SHP77 (cell line): ENCODE measurements at places on chromosomes 7 and 10.

GRCh38 chr10:104612571-104613205, 28.4 kb upstream of the SORCS3 start:
- DNase-seq = no peak

DNA sequence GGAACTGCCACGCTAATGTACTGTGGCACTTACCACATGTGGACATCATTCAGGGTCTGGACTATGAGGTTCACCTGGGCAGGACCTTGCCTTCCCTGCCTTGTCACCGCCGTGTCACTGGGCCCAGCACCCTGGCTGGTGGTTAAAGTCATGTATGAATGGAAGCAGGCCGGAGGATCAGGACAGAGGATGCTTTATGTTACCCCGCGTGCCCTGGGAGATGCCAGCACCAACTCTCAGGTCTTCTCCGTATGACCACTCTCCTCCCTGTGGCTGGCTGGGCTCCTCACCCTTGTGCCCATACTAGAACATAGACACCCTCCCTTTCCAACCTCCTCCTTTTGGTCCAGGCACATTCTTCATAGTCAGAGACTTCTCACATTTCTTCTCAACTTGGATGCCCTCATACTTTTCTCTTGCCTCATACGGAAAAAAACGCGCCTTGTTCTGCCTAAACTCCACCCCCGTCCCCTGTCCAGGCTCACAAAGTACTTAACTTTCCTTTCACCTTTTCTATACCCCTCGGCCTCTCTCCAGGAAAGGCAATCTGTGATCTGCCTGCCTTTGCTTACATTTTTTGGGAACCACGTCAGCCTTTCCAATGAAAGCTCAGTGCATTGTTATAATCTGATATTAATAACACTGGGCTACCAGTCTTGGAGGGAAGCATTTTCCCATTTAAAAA, 240.0 kb downstream of the TEX36 start:
- DNase-seq = no peak

DNA sequence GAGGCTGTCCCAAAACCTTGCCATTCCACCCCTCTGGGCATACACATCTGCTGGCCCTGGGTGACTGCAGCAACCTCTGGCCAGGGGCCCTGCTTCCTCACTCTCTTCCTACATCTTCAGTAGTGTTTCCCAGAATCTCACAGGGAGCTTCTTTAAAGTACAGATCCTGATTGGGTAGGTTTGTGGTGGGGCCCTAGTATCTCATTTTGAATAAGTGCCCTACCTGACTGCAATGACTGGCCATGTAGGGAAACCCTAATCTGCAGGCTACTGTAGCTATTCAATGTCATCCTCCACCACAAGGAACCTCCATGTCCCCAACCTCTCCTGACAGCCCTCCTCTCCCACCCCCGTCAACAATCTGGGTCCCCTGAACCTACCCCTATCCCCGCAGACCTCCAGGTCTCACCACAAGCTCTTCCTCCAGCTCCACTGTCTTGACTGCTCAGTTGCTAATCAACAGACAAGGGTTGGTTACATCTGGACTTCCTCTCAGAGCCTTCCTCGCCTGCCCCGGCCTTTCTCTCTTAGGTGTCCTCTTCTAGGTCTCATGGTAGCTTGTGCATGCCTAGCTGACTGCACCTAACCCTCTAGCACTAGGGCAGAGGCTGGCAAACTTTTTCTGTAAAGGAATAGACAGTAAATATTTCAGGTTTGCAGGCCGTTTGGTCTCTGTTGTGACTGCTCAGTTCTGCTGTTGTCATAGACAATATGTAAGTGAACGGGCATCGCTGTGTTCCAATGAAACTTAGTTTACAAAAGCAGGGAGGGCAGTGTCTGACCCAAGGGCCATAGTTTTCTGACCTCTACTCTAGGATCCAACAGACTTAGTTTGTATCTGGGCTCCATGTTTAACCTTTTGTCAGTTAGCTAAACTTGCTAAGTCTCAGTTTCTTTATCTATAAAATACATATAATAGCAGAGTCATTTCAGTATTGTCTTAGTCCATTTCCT, 121.1 kb downstream of the AOAH start:
- no peak for DNase-seq

- DNase-seq = peak; percentile 11
Observed at GRCh38 chr10:33661580-33662336, 327.3 kb upstream of the NRP1 start.

DNA sequence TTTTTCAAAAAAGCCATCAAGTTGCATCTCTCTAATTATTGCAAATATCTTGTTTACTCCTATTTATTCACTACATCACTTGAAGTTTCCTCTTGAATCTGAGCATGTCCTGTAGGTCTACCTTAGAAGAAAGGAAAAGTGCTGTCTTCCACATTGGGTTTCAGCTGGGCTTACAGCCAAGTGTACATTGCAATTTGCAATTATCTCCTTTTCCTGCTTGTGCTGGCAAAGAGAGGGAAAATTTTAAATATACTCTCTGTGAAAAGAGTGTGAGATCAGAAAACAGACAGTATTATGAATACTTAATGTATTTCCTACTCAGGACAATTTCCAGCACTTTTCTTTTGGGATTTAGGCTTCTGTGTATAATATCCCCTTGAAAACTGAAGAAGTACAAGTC, 839.7 kb downstream of the CNTNAP2 start:
- no peak for DNase-seq

DNA sequence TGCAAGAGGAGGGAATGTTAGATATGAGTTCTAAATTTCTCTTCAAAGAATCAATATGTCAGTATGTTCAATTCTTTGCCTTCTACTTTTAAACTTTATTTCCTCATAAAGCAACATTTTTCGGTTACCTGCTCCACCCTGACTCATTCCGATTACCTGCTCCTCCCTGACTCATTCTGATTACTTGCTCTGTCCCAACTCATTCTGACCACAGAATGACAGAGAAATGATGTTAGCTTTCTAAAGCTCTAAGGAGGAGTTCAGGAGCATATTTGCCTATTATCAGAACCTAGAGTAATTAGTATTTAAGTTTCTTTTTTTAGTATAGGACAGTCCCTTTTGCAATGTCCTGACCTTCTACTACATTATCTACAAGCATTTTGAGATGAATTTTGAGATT, 24.5 kb upstream of the PPP1R9A start:
- DNase-seq = no peak

DNA sequence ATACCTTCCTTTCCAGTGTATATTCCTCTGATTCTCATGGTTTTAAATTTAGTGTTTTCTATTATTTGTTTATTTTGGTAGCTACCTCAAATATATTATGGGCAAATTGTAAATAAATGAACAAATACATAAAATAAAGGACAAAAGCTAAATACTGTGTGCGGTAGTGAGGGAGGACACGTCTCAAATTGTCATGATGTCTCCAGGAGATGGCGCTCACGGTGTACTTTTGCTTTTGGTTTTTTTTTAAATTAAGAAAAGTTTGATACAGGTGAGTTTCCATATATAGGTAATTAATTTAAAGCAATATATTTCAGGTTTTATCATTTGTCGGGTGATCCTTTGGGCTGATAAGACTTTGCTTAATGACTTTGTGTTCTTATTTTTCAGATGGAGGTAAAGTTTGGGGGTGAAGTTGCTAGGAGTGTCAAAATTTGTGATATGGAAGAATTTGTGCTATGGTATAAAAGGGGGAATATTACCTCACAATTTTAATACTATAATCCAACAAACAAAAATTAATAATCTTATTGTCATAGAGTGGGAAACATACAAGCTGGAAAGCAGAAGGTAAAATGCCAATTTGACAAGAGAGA, 68.4 kb upstream of the TMEM229A start:
- DNase-seq = peak; percentile 2

DNA sequence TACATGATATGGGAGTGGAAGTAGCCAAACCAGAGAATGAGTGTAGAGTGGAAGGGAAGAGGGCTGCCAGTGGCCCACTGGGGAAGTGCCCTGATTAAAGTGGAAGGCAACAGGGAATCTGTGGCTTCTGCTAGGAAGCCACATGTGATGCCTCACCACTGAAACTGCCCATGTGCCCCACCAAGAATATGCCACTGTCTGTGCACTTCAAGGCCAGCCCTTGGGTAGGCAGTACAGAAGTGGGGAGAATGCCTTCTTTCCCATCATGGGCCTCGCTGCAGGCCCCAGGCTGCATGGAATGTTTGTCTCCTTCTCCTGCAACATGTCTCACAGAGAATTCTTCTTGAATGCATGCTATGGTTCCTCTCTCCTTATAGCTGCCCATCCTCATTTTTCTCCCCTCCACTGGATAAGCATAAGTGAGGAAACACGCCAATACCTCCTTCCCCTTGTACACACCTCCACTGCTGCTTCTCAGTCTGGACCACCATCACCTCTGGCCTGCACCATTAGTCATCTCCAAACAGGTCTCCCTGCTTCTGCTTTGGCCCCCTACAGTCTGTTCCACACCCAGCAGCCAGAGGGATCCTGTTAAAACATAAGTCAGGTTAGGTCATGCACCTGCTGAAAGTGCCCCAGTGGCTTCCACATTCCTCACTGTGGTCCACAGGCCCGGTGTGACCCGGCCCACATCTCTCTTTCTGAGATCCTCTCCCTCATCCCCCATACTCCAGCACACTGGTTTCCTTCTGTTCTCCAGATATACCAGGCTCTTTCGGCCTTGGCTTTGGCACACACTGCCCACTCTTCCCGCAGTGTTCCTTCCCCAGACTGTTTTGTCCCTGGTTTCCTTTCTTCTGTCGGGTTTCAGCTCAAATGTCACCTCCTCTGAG, 37.1 kb downstream of the SNX10 start:
- DNase-seq = no peak

DNA sequence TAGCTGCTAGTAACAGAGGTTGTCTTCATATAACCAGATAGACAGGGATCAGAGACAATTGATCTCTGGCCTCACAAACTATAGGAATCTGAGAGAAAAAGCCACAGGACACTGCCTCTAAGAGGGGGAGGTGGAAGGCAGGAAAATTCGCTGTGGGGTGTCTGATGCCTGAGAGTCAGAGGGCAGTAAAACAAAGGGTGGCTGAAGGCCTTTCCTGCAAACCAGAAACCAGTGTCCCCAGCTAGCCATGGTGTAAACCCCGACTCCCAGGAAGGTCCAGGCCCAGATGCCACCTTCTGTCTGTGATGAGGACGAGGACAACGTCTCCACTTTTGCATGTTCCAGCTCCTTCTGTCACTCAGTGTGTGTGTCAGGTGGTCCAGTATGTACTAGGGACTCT, 215.1 kb downstream of the ADARB2 start:
- no peak for DNase-seq

DNA sequence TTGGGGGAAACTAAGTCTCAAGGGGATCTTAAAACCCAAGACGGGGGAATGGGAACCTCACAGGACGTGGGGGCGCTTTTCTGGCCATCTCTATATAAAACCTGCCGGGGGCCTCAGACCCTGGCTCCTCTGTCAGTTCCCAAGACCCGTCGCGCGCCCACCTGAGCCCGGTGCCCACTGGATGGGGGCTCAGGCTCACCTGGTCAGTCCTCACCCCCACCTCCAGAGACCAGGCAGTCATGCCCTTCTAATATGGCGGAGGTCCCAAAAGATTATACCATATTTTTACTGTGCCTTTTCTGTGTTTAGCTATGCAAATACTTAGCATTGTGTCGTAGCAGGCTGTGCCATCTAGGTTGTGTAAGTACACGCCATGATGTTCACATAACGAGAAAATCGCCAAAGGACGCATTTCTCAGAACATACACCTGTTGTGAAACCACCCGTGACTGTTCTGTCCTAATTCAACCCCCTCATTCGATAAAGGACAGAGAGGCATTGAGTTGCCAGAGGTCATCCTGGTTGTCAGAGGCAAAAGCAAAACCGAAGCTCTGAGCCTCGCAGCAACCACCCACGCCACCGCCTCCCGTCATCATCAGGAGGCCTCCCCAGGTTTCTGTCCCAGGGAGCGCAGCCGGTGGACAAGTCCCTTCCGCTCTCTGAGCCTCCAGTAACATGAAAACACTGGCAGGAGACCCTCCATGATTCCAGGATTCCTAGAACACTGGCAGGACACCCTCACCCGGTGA, 28.9 kb downstream of the OAT start:
- DNase-seq = no peak

- no peak for DNase-seq
Observed at GRCh38 chr10:122154545-122155366, 116.3 kb upstream of the BTBD16 start.

GRCh38 chr7:142012825-142013511, 17.3 kb downstream of the MGAM start:
- DNase-seq = no peak

- no peak for DNase-seq
Observed at GRCh38 chr10:76357726-76358415, 926.4 kb downstream of the LRMDA start.

GRCh38 chr10:103465411-103466179, 6.9 kb upstream of the CALHM1 start:
- DNase-seq = no peak

DNA sequence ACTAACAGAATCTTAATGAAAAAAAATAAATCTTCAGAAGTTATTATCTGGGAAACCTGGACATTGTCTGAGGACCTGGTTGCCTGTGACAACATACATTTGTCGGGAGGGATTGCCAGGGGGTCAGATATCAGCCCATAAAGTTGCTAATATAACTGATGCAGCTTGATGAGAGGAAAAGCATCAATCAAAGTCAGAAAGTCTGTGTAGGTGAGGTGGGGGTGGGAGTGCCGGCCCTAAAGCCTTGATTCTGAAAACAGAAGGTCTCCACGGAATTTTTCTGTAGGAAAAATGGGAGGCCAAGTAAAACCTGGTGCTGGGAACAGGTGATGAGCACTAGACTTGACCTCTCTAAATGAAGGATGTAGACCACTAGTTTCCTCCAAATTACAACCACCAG, 281.8 kb downstream of the FGFR2 start:
- no peak for DNase-seq

DNA sequence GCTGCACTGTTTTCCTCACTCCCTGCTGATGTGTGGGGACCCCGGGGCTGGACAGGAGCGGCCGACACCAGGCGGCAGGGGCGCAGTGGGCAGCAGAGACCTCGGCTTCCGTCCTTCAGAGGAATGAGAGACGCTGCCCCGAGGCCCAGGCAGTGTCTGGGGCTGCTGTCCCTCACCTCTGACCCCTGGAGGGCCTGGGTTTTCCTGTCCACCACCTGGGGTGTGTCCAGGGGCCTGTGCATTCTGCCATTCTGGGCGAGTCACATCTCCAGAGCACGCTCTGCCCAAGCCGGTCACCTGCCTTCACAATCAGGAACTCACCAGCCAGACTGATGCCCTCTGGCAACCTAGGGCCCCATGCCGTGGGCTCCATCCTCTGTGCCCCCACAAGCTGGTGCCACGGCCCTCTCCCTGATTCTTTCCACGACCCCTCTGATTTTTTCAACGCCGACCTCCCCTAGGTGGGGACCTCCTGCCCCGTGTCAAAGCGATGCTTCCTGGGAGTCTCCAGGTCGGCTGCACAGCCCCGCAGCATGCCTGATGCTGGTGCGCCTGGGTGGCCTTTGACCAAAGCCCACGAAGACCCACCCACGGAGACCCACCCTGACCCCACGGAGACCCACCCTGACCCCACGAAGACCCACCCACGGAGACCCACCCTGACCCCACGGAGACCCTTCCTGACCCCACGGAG, 53.7 kb upstream of the CFAP46 start:
- no peak for DNase-seq

- no peak for DNase-seq
Observed at GRCh38 chr10:55793024-55793423, 568.0 kb downstream of the ZWINT start.

- no peak for DNase-seq
Observed at GRCh38 chr10:76047521-76047920, 616.1 kb downstream of the LRMDA start.
